Activated CD4-positive, alpha-beta T cell treated with anti-CD3 and anti-CD28 coated beads, Interleukin-2, amount 50 U/mL, for 4 hours (primary cell): ENCODE measurements at places on chromosomes 12 and 14.

GRCh38 chr14:102315121-102315520, 4.4 kb upstream of the ZNF839 start:
- no peak for DNase-seq

DNA sequence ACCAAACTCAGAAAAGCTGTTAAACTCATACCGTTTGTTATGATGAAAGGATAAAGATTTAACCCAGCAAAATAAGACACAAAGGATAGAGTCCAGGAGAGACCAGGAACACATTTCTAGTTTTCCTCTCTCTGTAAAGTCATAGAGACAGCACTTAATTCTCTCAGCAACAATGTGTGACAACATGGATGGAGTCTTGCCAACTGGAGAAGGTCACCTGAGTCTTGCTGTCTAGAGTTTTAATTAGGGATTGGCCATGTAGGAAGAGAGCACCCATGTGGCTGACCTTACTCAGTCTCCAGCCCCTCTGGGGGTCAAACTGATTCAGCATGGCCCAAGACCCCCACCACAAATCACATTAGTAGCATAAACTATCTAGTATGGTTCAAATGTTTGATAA, 151.0 kb upstream of the ATF7IP start:
- DNase-seq: no peak

DNA sequence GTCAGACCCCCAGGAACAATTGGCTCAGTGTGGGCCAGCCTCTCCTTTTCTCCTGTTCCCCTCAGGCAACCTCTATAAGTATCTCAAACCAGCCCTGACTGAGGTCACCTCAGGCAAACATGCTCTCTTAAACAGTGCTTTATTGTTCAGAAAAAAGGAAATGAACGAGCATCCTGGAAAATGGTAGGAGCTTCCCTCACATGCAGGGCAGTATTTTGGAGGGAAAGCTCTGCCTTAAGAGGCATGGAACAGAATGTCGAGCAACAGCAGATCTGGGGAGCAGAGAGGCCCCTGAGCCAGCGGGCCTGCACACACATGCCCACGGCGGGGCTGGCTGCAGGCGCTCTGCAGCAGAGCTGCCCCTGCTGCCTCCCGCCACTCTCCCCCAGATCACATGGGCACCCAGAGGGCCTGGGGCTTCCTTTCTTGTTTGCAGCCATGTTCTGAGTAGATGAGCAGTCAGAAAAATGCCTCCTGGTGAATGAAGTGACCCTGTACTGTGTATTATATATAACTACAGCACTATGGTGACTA, 42.0 kb downstream of the MOK start:
- DNase-seq: no peak

GRCh38 chr12:82838131-82838551, 151.4 kb downstream of the TMTC2 start:
- no peak for DNase-seq

DNA sequence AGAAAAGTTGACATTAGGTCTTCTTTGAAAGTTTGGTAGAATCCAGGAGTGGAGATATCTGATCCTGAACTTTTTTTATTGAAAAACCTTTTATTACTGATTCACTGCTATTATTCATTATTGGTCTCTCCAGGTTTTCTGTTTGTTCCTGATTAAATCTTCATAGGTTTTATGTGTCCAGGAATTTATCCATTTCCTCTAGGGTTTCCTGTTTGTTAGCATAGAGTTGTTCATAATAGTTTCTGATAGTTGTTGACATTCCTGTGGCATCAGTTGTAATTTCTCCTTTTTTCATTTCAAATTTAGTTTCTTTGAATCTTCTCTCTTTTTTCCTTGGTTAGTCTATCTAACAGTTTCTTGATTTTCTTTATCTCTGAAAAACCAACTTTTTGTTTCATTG, 370.3 kb downstream of the SLC6A15 start:
- DNase-seq: no peak

GRCh38 chr12:52515927-52516831, 4.0 kb downstream of the KRT5 start:
- no peak for DNase-seq

DNA sequence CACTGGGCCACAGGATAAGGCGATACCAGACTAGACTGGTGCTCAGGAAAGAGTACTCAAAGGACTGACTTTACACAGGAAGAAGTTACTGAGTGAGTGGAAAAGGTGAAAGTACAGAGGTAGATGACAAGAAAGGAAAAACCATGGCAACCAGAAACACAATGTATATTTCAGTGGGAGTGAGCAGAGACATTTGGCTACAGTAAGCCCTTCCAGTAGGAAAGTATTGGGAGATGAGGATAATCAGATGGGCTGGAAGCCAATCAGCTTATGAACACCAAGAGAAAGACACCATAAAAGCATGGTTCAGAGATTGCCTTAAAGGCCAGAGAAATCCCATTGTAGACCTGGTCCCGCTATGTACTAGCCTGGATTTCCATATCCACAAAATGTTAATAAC, 51.6 kb downstream of the TMTC1 start:
- DNase-seq: no peak

DNA sequence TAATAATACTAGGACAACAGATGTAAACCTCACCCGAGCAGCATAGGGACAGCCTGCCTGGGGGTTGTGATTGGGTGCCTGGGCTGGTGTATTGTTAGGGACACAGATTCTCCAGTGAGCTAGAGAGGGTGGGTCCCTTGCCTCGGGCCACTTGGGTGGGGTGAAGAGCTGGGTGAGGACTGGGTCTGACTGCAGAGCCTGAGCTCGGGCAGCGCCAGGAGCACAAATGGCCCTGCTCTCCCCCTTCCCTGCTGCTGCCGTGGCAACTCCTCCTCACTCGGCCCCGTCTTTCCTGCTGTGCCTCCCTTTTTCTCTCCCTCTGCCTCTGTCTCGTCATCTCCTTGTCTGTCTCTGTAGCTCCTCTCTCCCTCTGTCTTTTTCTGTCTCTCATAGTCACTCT, 115.4 kb downstream of the GLT1D1 start:
- DNase-seq: no peak

GRCh38 chr12:107543841-107544240, 141.8 kb upstream of the PWP1 start:
- DNase-seq: no peak

DNA sequence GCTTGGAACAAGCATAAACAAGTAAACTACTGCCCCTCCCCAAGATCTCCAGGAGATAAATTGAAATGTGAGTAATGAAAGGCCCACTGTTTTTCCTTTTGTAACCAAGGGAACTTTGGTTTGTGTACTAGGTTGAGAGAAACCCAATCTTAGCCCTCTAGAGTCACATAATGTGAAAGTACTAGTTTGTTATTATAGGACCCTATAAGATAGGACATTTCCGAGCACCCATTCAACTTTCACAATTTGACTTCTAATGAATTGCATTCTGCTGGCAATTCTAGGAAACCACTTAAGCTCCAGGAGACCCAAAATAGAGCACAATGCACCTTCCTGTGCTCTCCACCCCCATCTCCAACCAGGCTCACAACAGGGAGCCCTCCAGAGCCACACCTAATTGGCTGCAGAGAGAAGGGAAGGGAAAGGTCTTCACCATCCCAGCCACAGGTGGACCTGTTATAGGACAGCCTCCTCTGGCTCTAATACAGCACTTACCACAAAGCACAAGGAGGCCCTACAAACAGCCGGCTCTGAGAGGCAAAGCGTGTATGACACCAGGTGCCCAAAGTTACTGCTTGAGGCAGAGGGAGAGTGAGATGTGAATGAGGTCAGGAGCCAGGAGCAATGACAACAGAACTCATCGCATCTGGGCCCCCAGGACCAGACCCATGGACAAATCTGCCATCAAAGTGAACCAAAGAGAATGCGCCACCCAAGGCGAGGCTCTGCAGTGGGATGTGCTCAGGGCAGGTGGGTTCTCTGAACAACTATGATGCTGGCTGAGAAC, 163.3 kb upstream of the NTF3 start:
- DNase-seq: no peak

- no peak for DNase-seq
These were observed 92.5 kb downstream of the ADCK1 start for GRCh38 chr14:77892381-77892871.

DNA sequence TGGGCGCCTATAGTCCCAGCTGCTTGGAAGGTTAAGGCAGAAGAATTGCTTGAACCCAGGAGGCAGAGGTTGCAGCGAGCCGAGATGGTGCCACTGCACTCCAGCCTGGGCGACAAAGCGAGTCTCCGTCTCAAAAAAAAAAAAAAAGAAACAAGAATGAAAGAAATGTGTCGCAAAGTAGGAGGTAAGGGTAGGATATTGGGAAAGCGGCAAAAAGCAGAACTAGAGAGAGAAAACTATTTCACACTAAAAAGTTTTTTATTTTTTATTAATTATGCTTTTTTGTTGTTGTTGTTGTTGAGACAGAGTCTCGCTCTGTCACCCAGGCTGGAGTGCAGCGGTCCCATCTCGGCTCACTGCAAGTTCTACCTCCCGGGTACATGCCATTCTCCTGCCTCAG, 17.7 kb downstream of the SBNO1 start:
- no peak for DNase-seq

DNA sequence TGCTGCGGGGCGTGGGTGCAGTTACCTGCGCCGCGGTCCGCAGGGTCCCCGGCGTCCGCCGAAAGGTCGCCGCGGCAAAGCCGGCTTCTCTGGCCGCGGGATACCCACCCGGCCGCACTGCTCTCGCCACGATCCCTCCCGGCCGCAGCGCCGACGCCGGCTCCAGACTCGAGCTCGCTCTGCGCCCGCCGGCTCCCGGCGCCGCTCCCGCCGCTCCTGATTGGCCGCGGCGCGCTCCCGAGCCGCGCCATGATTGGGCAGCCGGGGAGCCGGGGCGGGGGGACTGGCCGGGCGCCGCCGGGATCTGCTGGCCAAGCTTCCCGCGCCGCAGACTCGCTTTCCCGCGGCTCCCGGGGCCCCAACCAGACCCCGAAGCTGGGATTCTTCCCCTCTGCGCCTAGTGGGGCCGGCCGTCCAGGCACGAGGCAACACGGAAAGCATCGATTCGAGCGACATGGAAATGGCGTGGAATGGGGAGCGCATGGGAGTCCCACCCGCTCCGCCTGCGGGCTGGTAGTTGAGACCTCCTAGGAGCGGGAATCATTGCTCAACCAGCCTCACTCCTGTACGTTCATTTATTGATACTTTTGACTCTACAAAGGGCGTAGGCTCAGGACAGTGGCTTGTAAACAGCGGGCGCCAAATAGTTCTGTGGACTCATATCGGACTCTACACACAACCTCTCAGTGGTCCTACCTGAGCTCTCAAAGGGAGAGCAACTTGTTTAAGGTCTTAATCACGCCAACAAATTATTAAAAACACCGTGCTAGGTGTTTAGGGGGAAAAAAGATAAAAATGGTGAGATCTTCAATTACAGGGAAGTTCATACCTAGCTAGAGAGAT, 36.4 kb upstream of the STON2 start:
- DNase-seq: no peak

GRCh38 chr12:104669851-104670337, 213.1 kb downstream of the CHST11 start:
- DNase-seq: no peak

- no peak for DNase-seq
These were observed 64.4 kb upstream of the RTL1 start for GRCh38 chr14:100967930-100968329.

- DNase-seq: no peak
These were observed 1.3 kb upstream of the RNU6-7 start for GRCh38 chr14:32200368-32201192.

GRCh38 chr12:11545484-11546330, 103.8 kb upstream of the ETV6 start:
- DNase-seq: no peak

DNA sequence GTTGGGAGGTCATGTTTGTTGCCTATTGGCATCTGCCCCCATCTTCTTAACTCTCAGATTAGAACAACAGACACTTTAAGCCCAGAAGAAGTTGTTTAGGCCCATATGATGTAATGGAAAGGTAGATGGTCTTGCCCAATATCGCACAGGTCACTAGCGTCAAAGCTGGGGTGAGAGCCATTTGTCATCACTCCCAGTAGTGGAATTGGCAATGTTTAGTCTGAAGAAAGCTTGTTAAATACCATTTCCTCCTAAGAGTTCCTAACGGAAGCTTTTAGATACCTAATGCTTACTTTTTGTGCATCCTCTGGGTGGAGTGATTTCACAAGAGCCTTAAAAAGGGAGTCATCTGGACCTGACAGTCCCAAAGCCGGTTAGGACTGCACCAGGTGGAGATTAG, 125.4 kb downstream of the DACT1 start:
- no peak for DNase-seq

GRCh38 chr14:88613552-88614010, 50.7 kb downstream of the ZC3H14 start:
- no peak for DNase-seq

- no peak for DNase-seq
These were observed 7.4 kb downstream of the GLT8D2 start for GRCh38 chr12:104042580-104042979.

GRCh38 chr12:59600171-59600570, 4.3 kb downstream of the SLC16A7 start:
- no peak for DNase-seq

DNA sequence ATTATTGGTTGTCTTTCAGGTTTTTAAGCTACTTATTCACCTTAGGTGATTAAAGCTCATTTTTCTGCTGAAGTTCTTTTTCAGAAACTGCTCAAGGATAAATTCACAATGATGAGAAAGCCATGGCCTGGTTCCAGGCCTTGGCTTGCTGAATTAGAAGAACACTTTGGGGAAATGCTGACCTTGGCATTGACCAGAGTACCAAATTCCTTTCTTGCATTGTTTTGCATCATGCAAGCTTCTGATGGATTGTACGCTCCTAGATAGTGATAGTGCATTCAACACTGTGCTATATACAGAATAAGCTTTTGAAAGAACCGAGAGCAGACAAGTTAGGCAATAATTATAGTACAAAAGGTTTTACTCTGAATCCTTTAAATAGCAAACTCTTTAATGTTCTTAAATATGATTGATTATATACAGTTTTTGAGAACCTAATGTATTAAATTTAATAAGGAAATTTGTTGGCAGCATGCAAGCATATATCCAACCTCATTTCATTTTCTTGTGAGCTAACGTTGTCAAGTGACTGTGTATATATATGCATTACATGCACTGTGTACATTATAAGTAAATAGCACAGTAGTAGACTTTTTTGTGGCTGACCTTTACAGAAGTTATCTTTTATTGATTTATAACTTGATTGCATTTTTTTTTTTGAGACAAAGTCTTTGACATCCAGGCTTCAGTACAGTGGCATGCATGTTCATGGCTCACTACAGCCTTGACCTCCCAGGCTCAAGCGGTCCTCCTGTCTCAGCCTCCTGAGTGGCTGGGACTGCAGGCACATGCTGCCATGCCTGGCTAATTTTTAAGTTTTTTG, 99.2 kb downstream of the DIP2B start:
- no peak for DNase-seq

GRCh38 chr12:114612062-114612461, 71.9 kb downstream of the TBX3 start:
- DNase-seq: no peak
